ENCODE measurements at places on chromosomes 7 and 10.

GRCh38 chr7:9978106-9979064 is 995.3 kb upstream of the PHF14 start:
- H3K36me3 ChIP-seq = no peaks in the 10 kb centered on the region
- no peaks in the 10 kb centered on the region for H3K27me3 ChIP-seq
- no peak overlapping the region for H3K4me3 ChIP-seq
- DNase-seq = no peak
- no peaks in the 10 kb centered on the region for H3K4me1 ChIP-seq
- H3K27ac ChIP-seq = no peak overlapping the region

- H3K4me1 ChIP-seq = no peaks in the 10 kb centered on the region
- H3K4me3 ChIP-seq = no peak overlapping the region
Observed at GRCh38 chr10:15035385-15036301, 8.1 kb upstream of the OLAH start.

DNA sequence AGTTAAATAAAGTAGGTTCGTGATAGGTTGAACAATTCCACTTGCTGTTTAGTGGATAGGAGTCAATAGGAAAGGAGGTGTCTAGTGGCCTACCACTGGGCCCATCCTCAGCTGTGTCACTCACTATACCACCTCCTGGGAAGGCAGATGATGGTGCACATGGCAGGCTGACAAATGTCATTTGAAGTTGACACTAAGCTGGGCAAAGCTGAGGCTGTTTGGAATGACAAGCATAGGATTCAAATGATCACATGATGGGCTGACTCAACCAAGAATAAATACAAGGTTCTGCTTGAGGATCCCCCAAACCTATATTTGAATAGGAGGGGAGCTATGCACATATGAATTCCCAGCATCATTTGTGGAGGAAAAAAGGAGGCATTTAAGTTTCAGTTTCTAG is 489.8 kb downstream of the RPS24 start:
- H3K27me3 ChIP-seq = no peaks in the 10 kb centered on the region
- H3K36me3 ChIP-seq = no peaks in the 10 kb centered on the region
- no peaks in the 10 kb centered on the region for H3K4me1 ChIP-seq
- H3K27ac ChIP-seq = no peak overlapping the region
- H3K4me3 ChIP-seq = no peak overlapping the region

DNA sequence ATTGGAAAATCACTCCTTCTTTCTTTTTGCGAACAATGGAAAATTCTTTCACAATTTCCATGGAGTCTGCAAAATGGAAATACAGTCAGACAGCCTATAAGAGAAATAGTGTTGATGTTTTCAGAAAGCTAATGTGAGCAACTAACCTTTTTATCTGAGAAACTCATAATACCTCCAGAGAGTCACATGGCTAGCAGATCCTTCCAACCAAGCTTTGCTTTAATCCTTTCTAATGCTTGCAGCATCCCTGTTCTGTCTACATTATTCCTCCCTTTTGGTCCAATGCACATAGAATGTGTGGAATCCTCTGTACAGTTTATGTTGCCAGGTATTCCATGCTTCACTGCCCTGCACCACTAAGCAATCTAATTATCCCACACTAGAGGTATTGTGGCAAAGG is 717.5 kb upstream of the LRRN3 start:
- H3K4me1 ChIP-seq = no peaks in the 10 kb centered on the region
- H3K27me3 ChIP-seq = no peaks in the 10 kb centered on the region
- no peak overlapping the region for H3K27ac ChIP-seq
- DNase-seq = no peak

GRCh38 chr7:2978408-2978807 is 65.3 kb downstream of the CARD11 start:
- no peaks in the 10 kb centered on the region for H3K36me3 ChIP-seq
- no peak overlapping the region for H3K27ac ChIP-seq
- DNase-seq = no peak
- no peak overlapping the region for H3K4me3 ChIP-seq

DNA sequence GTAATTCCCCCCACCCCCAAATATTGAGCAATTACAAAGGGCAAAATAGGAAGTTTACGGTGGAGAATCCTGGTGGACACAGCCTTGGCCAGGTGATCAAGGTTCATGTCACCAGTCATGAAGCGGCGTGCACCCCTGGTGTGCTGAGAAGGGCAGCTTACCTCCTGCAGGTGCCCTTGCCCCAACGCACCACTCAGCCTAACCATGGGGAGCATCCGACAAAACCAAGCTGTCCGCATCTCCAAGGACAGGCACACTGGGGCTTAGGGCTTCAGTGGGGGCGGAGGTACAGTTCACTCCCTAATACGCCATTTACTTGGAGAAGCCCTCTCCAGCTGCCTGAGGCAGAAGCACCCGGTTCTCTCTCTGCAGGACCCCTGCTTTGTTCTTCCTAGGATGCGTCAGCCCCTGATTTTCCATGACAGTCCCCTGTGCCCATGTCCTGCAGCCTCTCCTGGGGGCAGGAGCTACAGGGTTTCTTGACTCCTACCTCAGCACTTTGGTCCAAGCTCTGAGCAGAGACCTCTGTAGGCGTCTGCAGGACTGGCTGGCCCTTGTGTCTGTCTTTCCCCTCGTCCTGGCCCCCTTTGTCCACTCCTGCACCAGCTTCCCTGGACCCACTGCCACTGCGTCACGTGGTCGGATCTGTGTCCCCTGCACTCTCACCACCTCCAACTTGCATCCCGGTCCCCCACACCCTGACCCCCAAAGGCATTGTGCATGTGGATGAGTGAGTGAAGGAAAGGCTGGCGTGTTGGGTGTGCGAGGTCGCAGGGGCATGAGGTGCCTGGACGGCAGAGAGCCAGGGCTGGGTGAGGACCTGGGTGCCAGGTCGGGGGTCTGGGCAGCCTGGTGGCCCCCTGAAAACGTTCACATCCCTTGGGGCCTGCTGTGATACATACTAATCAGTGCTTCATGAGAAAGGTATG is 113.7 kb downstream of the LHPP start:
- H3K4me3 ChIP-seq = no peak overlapping the region
- DNase-seq = no peak
- no peaks in the 10 kb centered on the region for H3K4me1 ChIP-seq
- no peaks in the 10 kb centered on the region for H3K27me3 ChIP-seq
- no peak overlapping the region for H3K27ac ChIP-seq

DNA sequence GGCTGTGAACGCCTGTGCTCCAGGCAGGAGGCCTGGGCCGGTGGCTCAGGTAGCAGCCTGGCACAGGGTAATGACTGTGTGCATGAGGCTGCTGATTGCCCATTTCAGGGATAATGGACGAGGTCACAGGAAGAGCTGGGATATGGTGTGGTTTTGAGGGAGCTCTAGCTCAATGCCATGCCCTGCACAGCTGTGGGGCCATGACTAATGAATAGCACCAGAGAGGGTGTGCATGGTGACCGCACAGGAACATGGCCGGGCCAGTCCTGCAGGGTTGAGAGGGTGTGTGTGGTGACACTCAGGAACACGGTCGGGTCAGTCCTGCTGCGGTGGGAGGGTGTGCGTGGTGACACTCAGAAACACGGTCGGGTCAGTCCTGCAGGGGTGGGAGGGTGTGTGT is 21.8 kb downstream of the NKX6-2 start:
- H3K4me1 ChIP-seq = no peaks in the 10 kb centered on the region
- no peaks in the 10 kb centered on the region for H3K36me3 ChIP-seq
- DNase-seq = no peak
- no peaks in the 10 kb centered on the region for H3K27me3 ChIP-seq

- no peaks in the 10 kb centered on the region for H3K36me3 ChIP-seq
- no peak overlapping the region for H3K4me3 ChIP-seq
- no peak for DNase-seq
- H3K27ac ChIP-seq = peak overlapping the region; percentile 66
Observed at GRCh38 chr10:79137826-79138225, 69.1 kb downstream of the ZMIZ1 start.

GRCh38 chr7:46139079-46139478 is 218.0 kb upstream of the IGFBP3 start:
- no peaks in the 10 kb centered on the region for H3K27me3 ChIP-seq
- no peak for DNase-seq
- no peaks in the 10 kb centered on the region for H3K36me3 ChIP-seq
- no peak overlapping the region for H3K4me3 ChIP-seq
- no peak overlapping the region for H3K27ac ChIP-seq

DNA sequence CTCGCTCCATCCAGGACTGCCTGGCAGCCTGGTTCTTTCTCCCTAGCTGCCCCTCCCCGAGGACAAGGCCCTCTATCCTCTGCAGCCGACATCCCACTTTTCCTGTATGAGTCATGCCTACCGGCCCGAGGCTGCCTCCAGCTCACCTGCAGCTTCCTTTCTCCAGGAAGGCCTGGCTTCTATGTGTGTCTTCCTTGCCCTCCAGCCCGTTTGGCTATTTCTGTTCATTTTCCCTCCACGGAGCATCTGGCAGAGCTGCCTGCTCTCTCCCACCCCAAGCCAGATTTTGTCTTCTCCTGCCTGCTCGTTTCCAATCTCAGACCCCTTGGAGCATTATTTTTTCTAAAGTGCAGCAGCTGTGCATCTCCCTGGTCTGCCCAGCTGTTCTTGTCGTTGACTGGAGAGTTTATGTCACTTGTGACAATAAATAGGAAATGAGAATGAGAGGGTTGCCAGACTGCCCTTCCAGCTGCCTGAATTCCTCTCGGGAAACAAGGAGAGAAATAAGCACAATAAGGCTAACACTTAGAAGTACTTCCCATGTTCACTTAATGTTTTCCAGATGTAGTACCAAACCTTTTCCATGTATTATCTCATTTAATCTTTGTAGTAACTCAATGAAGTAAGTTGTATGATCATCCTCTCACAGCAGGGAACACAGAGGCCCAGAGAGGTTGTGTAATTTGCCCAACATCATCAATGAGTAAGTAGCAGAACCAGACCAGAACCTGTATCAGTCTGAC is 19.7 kb downstream of the UBTD1 start:
- DNase-seq = no peak
- H3K27ac ChIP-seq = peak overlapping the region; percentile 71
- no peak overlapping the region for H3K4me3 ChIP-seq
- no peaks in the 10 kb centered on the region for H3K27me3 ChIP-seq
- no peaks in the 10 kb centered on the region for H3K4me1 ChIP-seq
- H3K36me3 ChIP-seq = no peaks in the 10 kb centered on the region

DNA sequence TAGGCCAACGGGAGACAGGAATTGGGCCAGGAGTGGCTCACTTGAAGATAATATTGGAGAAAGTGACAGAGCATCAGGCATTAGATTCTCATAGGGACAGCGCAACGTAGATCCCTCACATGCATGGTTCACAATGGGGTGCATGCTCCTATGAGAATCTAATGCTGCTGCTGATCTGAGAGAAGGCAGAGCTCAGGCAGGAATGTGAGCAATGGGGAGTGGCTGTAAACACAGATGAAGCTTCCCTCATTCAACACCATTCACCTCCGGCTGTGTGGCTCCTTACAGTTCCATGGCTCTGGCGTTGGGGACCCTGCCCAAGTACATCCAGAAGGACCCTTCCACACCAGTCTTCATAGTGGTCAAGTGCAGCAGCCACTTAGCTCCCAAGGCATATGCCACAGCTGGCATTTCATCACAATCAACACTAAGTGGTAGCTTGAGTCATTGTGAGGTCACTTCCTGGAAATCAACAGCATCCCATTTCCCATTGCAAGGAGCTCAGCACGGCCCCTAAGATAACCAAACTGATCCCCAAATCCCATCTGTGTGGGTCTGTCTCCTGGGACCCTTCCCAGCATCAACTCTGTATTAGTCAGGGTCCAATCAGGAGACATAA is 174.5 kb downstream of the TPST1 start:
- H3K4me1 ChIP-seq = no peaks in the 10 kb centered on the region
- H3K4me3 ChIP-seq = no peak overlapping the region
- H3K27me3 ChIP-seq = no peaks in the 10 kb centered on the region
- no peak overlapping the region for H3K27ac ChIP-seq
- no peaks in the 10 kb centered on the region for H3K36me3 ChIP-seq

- no peaks in the 10 kb centered on the region for H3K36me3 ChIP-seq
- no peak overlapping the region for H3K4me3 ChIP-seq
- H3K27me3 ChIP-seq = no peaks in the 10 kb centered on the region
- no peak for DNase-seq
Observed at GRCh38 chr7:107435749-107436148, 34.1 kb upstream of the GPR22 start.

- no peaks in the 10 kb centered on the region for H3K4me1 ChIP-seq
- H3K27ac ChIP-seq = no peak overlapping the region
- no peak for DNase-seq
- no peaks in the 10 kb centered on the region for H3K27me3 ChIP-seq
- H3K4me3 ChIP-seq = no peak overlapping the region
Observed at GRCh38 chr10:44725404-44725803, 185.7 kb upstream of the TMEM72 start.

GRCh38 chr7:22108151-22108845 is 162.6 kb upstream of the CDCA7L start:
- H3K27ac ChIP-seq = no peak overlapping the region
- no peaks in the 10 kb centered on the region for H3K27me3 ChIP-seq
- no peaks in the 10 kb centered on the region for H3K36me3 ChIP-seq

DNA sequence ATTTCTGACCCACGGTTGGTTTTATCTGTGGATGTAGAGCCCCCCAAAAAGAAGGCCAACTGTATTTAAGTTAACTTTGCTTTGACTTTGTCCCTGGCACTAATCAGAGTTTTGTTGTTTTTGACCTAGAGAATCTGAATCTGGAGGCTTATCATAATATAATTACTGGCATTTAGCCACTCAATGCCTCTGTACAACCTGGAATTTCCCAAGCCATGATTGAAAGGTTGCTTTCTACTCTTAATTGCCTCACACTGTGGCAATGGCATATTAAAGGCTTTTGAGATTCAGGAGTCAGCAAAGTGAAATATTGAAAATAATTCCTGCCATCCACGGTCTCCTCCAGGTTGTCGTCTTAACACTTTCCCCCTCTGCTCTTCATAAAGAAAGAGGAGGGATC is 205.2 kb upstream of the GHITM start:
- H3K36me3 ChIP-seq = no peaks in the 10 kb centered on the region
- H3K4me1 ChIP-seq = no peaks in the 10 kb centered on the region
- DNase-seq = no peak
- no peak overlapping the region for H3K27ac ChIP-seq
- no peaks in the 10 kb centered on the region for H3K27me3 ChIP-seq

DNA sequence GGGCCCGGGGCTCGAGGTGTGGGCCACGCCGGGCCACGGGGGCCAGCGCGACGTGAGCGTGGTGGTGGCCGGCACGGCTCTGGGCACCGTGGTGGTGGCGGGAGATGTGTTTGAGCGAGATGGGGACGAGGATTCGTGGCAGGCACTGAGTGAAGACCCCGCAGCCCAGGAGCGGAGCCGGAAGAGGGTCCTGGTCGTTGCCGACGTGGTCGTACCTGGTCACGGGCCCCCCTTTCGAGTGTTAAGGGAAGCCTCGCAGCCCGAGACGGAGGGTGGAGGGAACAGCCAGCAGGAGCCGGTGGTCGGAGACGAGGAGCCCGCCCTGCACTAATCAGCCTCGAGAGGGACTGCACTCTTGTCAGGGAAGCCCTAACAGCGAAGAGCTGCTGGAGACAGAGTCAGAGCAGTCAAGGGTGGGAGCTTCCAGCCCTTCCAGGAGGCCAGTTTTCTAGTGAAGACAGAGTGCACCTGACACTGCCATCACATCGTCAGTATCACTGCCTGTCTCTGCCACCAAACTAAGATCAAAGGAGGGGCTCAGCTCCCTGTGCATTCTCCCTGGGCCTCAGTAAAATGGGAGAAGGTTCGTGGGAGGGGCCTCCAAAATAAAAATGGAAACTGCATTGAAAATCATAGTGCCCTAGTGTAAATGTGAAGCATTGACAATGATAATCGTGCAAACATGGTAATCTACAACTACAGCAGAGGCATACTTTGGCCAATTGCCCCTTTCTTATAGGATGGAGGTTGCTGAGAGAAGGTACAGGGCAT is 1.3 kb downstream of the MBLAC1 start:
- peak overlapping the region; percentile 88 for H3K4me3 ChIP-seq
- H3K27me3 ChIP-seq = no peaks in the 10 kb centered on the region
- no peaks in the 10 kb centered on the region for H3K4me1 ChIP-seq
- no peaks in the 10 kb centered on the region for H3K36me3 ChIP-seq

- no peaks in the 10 kb centered on the region for H3K36me3 ChIP-seq
- peak overlapping the region; percentile 71 for H3K27ac ChIP-seq
- no peaks in the 10 kb centered on the region for H3K27me3 ChIP-seq
- no peak for DNase-seq
- H3K4me1 ChIP-seq = no peaks in the 10 kb centered on the region
Observed at GRCh38 chr10:17001961-17002749, 127.5 kb downstream of the CUBN start.

All from breast epithelium (tissue), 4 donors.